Hematopoietic multipotent progenitor cell treated with erythropoietin and hydrocortisone succinate and interleukin-3 and kit ligand, for 17 days (in vitro differentiated cells): ENCODE measurements at places on chromosomes 2 and 18.

DNA sequence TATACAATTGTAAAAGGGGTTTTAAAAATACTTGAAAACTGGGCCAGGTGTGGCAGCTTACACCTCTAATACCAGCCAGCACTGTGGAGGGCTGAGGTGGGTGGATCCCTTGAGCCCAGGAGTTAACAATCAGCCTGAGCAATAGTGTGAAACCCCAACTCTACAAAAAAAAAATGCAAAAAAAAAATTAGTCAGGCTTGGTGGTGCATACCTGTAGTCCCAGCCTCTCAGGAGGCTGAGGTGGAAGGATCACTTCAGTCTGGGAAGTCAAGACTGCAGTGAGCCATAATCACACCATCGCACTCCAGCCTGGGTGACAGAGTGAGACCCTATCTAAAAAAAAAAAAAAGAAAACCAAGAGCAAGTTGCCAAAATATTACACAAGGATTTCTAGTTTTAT, 182.7 kb downstream of the UBE2E3 start:
- no peak for DNase-seq

DNA sequence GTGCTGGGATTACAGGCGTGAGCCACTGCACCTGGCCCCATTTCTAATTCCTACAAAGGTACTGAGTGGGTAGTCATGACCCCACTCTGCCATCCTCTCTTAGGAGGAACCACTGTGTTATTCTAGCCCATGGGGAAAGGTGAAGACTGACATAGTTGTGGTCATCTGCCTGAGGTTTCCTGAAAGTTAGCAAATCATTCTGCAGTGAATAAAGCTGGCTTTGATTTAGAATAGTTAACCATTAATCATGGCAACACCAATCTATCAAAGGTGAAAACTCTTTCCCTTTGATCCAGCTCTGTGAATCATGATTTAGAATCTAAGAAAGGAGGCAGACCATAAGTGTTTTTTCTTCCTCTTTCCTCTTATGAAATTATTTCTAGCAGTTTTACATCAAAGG, 50.8 kb downstream of the SUMO1 start:
- DNase-seq, result no peak

DNA sequence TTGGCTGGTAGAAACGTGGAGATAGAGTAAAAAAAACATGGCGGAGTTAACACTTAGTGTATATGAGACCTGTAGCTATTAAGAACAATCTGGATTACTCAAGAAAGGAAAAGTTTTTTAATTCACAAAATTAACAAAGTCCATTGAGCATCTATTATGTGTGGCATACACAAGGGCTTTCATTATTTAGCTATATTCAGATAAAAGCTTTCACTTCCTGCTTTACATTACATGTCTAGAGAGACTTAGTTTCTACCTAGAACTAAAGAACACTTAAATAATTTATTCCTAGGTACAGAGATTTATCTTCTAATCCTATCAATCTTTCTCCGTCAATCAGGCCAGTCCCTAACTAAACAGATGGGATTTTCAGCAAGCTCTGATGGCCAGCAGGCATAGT, 196.0 kb upstream of the SLC39A10 start:
- DNase-seq, result no peak

- DNase-seq, result no peak
Observed at GRCh38 chr2:204892506-204893255, 347.4 kb downstream of the PARD3B start.

GRCh38 chr2:10329580-10329879, 26.8 kb downstream of the HPCAL1 start:
- DNase-seq, result no peak

DNA sequence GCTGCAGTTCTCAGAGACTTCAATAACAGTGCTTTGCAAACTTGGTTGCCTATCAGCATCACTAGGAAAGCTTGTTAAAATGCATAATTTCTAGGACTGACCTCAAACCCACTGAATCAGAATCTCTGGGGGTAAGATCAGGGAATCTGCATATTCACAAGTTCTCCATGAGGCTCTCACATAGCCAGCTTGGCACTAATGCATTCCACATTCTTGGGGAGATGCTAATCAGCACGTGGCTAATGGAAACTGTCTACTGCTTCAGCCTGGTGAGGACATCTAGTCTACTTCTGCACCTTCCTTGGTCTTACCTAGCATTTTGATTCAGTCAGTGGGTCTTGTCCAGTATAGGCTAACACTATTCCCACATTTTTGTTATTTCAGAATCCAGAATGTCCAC, 56.3 kb downstream of the RBKS start:
- DNase-seq, result no peak

GRCh38 chr18:24548583-24548982, 88.1 kb downstream of the HRH4 start:
- DNase-seq, result no peak

DNA sequence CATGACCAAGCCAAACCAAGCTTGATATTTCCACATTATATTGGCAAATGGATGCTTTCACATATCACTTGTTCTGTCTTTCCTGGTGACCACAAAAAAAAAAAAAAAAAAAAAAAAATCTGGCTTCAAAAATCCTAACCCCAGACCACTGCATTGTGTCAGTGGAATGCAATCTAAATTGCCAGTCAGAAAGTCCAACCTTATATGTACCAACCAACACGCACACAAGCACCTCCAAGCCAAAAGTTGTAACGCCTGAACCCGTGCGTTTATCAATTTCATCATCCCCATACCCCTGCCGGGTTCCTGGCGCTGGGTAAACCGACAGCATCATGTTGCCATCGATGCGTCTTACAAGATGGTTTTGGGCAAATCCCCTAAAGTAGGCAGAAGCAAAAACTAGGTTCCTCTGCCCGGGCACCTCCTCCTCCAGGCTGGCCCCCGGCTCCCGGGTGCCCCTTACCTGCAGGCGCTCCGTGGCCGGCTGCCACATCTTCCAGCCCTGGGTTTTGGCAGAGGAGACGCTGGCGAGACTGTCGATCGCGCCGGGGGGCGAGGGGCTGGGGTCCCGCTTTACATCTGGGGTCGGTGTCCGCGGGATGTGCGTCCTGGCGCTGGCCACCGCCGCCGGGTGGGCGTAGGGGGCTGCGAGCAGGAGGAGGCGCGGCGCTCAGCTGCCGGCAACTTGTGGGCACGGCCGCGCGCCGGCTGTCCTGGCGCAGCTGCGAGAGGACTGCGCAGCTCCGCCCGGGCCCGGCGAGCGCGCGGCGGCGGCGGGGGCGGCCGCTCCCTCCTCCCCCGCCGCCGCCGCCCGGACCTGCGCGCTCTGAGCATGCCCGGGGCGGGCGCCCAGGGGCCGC, at the start of gene PID1:
PID1 (minus strand) TSS at position 737 of the 860 bp plus-strand sequence; CDS start at position 493, 244 bp downstream.
- no peak for DNase-seq

- DNase-seq, result no peak
Observed at GRCh38 chr18:6683112-6683876, 46.2 kb upstream of the ARHGAP28 start.

GRCh38 chr2:3289526-3289925, 88.1 kb downstream of the EIPR1 start:
- DNase-seq, result no peak

DNA sequence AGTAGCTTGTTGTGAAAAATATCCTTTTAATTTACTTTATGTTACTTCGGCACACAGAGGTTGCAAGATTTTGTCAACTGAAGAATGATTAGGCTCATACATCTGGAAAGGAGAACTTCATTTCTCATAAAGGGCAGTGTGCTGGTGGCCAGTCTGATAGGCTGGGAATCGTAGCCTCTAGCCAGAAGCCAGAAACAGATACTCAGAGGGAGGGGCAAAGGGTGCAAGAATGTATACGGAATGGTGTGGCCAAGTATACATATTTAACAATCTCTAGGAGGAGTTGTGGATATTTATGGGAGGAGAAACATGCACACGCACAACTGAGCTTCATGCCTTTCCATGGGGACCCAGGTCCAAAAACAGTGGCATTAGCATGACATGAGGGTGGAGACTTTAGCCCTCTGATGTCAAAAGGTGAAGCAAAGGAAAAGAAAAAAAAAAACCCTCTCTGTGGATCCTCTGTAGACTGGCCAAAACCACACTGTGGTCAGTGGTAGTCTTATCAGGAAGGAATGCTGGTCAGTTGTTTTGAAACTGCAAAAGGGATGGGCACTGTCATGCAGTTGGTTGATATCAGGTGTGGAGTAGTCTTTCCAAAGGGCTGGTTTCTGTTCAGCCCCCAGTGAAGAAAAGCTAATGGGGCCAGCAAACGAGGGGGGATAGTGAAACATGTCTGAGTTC, 34.9 kb upstream of the APCDD1 start:
- no peak for DNase-seq

DNA sequence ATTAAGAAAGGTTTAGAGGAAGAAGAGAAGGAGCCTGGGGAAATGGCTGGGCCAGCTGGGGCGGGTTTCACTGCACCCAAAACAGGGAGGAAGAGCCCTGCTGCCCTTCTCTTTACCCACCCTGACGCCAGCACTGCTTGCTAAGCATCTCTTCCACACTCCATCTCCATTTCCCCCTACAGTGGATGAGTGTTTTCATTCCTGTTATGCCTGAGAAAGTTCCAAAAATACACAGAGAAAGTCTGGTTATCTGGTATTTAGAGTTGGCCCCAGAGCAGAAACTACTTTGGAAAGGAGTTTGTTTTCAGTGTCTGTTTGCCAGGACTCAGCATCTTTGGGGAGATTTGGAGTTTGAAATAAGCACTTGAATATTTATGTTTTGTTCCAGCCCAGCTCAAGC, 451.0 kb downstream of the SLC4A3 start:
- no peak for DNase-seq

DNA sequence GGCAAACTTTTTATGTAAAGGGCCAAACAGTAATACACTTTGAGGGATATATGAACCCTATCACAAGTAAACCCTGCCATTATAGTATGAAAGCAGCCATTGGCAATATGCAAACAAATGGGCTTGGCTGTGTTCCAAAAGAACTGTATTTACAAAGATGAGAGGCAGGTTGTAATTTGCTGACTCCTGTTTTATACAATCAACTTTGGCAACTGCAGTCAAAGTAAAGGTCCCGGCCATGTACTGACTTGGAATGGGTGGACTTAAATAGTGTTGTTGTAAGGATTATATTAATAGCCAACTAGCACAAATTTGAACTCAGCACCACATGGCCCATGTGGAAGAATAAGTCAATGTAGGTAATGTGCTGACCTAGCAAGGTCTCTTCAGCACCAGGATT, 223.4 kb downstream of the WDPCP start:
- no peak for DNase-seq

- DNase-seq, result no peak
Observed at GRCh38 chr2:232741972-232742371, 34.4 kb downstream of the KCNJ13 start.

- DNase-seq, result peak; percentile 78
Observed at GRCh38 chr2:217903859-217904613, 98.8 kb downstream of the TNS1 start.

DNA sequence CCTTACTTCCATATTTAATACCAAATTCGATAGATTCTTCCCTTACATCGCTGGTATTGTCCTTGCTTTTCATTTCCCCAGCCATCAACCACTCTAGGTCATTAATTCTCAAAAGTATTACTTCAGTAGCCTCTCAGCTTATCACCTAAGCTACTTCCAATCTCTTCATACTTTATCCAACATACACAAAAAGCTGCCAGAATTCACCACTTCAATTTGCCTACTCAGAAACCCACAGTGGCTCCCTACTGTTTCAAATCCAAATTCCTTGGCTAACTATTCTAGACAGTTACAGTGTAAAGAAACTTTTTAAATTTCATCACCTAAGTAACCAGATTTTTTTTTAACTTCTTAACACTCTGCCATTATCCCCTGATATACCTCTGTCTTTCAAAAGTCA, 4.7 kb downstream of the SLC25A12 start:
- DNase-seq, result no peak

GRCh38 chr2:240327566-240327965, 107.9 kb upstream of the GPC1 start:
- no peak for DNase-seq

DNA sequence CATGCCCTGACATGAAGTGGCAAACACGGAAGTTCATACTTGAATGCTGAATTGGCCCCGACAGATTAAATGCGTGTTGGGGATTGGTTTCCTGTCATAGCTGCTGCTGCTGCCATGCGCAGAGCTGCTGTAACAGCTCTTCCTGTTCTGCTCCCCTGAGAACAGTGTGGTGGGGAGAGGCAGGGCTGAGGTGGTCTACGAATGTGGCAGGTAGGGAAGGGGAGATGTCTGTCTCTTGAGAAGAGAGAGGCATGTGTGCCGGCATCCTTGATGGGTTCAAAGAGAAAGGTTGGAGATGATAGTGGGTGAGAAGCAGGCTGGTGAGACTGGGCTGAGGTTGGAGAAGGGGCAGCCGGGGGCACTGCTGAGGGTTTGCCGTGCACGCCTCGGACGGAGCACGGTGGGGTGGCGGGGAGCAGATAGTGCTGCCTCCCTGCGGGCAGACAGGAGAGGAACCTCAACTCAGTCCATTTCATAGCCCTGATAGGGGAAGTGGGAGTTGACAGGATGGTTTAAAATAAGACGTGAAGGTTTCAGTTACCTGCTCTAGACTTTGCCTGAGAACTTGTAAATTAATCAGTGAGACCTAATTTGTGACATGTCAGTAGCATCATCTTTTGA, 46.1 kb downstream of the TMEM185B start:
- no peak for DNase-seq

DNA sequence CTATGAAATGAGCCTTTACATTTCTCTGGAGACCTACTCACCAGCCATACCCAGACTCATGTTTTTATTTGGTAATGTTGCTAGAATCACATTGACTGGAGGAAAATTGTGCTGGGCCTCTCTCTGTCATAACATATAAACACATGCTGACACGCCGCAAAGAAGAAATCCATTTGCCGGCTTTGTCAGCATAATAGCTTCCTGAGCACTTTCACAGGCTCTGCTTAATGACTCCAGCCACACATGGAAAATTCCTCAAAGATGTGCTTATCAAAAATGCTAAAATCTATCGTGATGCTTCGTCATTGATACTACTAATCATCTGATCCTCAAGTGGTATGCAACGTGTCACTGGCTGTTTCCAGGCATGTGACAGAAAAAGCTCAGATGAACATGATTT, 63.1 kb downstream of the RND3 start:
- DNase-seq, result no peak

DNA sequence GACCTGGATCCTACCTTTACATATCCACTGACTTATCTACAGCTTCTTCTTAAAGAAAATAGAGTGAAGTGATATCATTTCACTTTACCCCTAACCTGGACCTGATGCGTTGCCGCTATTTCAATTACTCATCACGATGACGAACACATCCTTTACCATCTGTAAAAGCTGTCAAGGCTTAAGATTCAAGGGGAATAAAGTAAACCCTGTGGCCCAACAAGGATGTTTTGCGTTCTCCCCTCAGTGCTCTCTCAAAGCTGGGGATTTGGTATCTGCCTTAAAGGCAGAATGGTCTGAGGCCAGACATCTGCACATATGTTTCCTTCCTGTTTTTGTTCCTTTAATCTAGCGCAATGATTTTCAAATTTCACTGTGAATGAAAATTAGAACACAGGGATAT, 100.1 kb upstream of the KLF7 start:
- DNase-seq, result no peak

- DNase-seq, result peak; percentile 82
Observed at GRCh38 chr18:62249478-62250097, 62.5 kb downstream of the RELCH start.

- DNase-seq, result no peak
Observed at GRCh38 chr2:189553504-189554088, 27.0 kb downstream of the SLC40A1 start.

- DNase-seq, result no peak
Observed at GRCh38 chr2:28828382-28828781, 17.7 kb downstream of the SPDYA start.

GRCh38 chr2:48541666-48542389, 11.9 kb downstream of the STON1 start:
- DNase-seq, result no peak
